ENCODE measurements at places on chromosomes 1 and 21.

- DNase-seq, result no peak
These were observed 100.5 kb downstream of the SYF2 start for GRCh38 chr1:25131794-25132193.

DNA sequence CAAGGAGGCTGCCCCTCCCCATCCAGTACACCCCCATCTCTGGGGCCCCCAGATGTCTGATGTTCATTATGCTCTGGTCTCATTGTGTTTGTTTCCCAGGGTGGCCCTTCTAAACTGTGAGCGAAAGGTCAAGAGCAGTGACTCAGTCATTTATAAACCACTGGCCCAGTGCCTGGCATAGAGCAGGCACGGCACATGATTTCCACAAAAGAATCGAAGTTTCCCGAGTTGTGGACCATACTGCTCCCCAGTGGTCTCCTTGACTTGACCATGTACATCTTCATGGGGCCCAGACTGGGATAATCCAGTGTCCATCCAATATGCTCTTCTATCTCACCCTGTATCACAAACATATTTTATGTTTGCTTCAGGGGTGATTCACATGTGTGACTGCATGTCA lies 153.3 kb downstream of the NR5A2 start:
- no peak for DNase-seq

- DNase-seq, result no peak
These were observed 317.6 kb upstream of the PLD5 start for GRCh38 chr1:242842094-242842493.

DNA sequence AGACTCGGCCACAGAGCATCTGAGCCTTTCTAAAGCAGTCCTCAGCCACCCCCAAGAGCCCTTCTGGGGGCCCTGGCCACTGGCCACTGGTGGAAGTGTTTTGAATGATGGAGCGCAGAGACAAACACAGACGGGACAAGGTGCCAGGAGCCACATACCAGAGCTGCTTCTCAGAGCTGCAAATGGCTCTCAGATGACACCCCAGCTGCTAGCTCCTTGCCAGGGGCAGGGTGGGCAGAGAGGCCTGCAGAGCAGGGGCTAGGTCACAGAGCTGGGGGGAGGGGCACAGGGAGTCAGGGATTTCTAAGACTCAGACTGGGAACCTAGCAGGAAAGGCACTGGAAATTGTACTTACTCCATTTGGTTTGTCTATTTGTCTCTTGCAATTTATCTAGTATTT lies 30.4 kb downstream of the KCNN3 start:
- no peak for DNase-seq

DNA sequence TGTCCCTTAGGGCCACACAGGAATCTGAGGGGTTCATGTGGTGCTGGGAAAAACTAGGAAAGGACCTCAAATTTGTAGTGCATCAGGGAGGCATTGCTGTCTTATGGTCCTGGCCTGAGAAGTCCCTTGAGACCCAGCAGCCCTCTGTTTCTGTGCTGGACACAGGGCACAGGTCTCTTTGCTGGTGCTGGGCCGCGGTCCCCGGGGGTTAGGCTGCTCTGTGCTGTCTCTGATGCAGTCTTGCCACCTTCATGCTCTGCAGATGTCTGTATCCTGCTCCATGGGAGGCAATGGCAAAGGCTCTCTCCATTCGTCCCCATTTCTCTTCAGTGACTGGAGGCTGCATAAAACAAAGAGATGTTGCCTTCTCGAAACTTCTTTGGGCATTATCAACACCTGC lies 13.0 kb downstream of the EDARADD start:
- peak; percentile 47 for DNase-seq

DNA sequence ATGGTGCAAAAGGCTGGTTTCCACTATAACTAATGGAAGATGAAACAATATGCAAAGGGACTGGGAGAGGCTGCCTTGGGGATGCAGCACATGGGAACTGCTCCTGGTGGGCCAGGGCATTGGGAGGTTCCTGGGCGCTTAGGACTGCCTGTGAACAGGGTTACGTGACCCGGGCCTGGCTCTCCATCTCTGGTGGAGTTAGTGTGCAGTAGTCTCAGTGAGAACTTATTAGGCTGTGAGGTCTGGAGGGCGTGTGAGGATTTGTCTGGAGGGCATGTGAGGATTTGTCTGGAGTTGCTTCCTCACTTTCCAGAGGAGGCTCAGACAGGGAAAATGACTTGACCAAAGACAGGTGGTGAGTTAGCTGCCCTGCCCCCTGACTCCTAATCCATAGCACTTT lies 1.5 kb upstream of the ETV3L start:
- no peak for DNase-seq

- DNase-seq, result no peak
These were observed 38.9 kb upstream of the SRP9 start for GRCh38 chr1:225738763-225739162.

GRCh38 chr1:165882168-165882837 lies 54.9 kb downstream of the UCK2 start:
- no peak for DNase-seq

DNA sequence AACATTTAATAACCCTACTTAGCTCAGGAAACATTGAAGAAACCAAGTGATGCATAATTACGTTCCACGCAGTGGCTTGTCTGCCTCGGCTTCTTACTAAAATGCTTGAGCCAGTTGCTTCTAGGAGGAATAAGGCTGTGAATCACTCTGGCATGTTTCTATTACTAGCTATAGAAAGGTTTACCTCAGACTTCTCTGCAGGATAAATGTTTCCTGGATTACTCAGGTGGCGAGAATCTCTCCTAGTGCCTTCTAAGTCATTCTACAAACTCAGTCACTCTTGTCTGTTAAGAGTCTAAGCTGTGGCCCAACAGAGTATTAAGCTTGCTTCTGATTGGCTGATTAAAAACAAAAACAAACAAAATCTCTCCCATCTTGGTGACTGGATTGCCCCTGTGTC lies 92.0 kb upstream of the RALGPS2 start:
- no peak for DNase-seq

DNA sequence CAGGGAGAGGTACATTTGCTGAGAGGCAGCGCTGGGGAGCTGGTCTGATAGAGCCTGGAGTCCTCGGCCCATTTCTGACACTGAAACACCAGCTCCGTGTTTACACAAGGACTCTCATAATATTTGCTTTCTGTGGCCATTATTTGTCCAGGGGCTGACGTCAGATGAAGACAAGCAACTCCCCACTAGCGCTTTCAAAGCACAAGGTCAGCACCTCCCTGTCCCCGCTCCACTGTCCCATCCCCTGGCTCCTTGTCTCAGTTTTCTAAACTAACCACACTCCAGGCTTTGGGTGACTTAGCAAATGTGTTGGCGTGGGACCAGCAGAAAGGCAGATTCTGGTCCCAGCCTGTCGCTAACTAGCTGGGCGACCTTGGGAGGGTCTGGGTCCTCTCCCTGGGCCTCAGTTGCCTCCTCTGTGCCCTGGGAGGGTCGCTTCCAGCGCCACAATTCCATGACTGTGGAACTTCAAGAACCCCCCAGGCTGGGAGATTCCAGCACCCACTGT lies 37.4 kb upstream of the ZBTB40 start:
- DNase-seq, result no peak

- DNase-seq, result peak; percentile 74
These were observed 71.5 kb downstream of the HHAT start for GRCh38 chr1:210400043-210400840.

DNA sequence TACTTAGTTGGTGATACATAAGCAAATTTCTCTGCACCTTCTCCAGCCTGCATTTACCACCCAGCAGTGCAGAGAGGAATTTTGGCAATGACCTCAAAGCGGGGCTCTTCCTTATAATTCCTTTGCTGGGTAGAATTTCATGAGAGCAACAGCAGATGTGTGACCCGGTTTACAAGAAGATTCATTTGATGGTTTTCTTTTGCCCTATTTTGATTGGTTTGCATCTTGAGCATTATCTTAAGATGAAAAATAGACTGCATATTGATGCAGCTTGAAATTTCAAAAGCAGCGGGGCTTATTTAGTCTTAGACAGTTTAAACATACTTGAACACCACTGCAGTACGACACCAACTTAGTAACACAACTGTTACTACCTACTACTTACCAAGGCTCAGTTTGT lies 378.9 kb downstream of the TTLL7 start:
- no peak for DNase-seq

DNA sequence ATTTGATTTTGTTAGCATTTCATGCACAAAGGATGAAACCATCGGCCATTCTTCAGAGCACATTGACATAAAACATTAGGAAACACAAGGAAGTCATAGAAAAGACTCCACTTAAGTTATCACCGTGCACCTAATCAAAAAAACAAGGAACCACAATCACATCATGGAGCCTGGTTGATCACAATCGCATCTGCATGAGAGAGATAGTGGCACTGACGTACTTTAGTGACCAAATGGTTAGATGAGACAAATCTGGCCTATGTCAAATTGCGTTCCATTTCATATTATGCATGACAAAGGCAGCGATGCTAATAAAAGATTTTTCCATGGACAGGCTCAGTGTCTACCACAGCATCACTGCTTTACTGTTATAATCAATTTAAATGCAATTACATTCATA lies 571.8 kb upstream of the ADGRL2 start:
- no peak for DNase-seq

- no peak for DNase-seq
These were observed 54.9 kb downstream of the INAVA start for GRCh38 chr1:200949626-200950025.

DNA sequence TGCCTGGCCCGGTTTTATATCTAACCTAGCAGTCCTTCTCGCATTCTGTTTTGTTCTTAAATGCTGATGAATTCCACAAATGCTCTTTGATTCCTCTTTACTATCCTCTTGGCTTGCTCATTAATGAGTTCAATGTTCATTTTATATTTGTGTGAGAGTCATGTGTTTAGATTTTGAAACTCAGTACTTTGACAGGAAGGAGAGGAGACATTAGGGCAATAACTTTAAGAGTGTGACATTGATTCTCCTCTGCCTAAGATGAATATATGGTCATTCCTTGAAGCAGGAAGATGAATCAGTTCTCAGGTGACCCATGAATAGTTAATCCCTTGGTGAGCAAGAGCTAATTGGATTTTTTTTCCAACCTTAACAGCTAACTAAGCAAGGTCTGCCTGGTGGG lies 84.1 kb downstream of the MRPS6 start:
- no peak for DNase-seq

DNA sequence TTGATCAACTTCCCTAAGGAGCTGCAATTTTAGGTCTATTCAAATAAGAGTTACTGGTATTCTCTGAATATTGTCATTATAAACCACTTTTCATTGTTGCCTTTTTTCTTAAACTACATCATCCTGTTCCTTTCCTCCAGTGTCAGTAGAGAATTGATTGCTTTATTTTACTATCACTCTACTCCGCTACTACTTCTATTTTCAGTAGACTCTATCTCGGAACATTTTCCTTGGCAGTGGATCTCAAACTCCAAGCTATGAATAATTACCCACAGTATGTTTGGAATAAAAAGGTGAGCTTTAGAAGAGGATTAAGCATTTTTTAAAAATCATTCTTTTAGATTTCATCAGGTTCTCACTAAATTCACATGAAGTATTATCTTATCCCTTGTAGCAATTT lies 224.9 kb downstream of the GREM2 start:
- DNase-seq, result no peak

DNA sequence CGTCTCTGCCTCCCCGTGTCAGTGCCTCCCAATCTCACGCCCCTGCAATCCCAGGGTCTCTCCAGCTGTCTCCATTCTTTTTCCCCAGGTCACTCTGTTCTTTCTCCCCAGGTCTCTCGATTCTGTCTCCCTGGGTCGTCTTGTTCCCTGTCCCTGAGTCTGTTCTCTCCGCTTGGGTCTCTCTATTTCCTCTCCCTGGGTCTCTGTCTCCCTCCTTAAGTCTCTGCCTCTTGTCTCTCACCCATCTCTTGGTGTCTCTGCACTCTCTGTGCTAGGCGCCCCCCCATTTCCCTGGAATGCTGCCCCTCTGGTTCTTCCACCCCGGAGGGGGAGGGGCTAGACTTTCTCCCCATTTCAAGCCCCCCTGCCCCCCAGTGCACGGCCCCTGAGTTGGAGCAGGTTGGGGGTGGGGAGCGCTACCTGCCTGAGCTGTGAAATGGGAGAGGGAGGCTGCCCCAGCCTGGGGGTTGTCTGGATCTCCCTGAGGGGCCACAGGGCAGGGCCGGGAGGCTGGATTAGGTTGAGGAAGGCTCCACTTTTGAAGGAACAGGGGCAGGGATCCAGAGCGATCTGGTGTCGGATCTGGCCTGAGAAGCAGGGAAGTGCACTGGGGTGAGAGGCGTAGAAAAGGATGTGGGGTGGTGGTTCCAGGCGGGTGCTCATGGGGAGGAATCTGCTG lies 1.4 kb downstream of the PTPRF start:
- no peak for DNase-seq

DNA sequence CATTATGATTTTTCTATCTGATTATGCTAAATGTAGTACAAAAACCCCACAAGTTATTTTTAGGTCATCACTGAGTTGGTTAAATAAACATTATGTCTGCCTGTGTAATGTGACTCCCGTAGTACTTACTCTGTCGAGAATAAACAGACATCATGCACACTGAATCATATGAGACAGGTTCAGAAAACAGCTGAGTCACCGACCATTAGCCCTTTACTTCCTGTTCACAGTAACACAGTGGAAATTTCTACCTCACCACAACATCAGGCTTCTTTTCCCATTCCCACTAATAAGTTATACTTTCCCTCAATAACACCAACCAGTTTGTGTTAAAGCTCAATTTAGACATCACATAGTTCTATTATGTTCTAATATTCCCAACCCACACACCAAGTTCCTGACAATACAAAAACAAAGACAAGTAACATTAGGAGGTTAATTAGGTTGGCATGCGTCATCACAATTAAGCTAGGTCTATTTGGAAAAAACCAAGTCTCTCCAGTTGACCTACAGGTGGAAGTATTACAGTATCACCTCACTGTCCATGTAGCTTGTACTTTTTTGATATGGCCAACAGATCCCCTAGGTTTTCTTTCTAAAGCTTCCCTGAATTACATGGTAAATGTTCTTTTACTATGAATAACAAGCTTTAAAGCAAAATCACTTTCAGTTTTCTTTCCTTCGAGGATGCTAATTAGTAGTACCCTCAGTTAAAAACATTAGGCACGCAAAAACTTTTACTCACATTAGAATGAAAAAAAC lies 154.2 kb downstream of the EIF4G3 start:
- no peak for DNase-seq

GRCh38 chr1:28811766-28812668 lies at the start of gene OPRD1:
OPRD1 (plus strand) TSS chr1:28812170; CDS start chr1:28812384, 214 bp downstream.
- no peak for DNase-seq

DNA sequence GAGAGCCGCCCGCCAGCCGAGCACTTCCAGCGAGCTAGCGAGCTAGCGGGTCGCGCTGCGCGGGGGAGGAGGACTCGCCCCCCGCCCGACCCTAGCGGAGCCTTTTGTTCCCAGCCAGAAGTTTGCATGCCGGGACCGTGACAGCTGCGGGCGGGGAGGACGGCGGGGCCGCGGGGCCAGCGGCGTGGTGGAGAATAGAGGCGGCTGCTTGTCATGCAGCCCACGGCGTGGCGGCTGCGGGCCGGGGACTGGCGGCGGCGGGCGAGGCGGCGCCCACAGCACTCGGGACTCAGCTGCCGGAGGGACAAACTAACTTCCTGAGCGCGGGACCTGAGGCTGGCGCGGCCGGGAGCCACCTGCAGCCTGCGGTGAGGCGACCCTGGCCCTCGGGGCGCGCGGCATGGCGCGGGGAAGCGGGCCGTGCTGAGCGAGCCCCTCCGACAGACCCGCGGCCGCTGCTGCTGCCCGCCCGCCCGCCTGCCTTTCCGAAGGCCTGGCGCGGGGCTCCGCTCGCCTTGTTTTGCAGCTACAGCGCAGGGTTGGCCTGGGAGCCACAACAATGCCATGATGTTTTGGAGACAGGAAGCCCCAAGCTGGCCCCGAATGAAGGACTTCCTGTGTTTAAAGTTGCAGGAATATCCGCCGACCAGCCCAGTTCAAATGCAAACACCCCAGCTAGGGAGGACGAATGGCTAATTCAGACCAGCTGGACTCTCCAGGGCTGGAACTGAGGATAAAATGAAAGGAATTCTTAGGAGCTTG lies 82.2 kb upstream of the BMP8A start:
- DNase-seq, result peak; percentile 66

- no peak for DNase-seq
These were observed 5.4 kb downstream of the PRAMEF12 start for GRCh38 chr1:12778907-12779306.

Data from activated CD8-positive, alpha-beta memory T cell treated with anti-CD3 and anti-CD28 coated beads for 24 hours (primary cell).